ENCODE measurements at places on chromosomes 6 and 20.
A peak's percentile ranks its signal among the peaks of the same experiment; 100 is the strongest.

DNA sequence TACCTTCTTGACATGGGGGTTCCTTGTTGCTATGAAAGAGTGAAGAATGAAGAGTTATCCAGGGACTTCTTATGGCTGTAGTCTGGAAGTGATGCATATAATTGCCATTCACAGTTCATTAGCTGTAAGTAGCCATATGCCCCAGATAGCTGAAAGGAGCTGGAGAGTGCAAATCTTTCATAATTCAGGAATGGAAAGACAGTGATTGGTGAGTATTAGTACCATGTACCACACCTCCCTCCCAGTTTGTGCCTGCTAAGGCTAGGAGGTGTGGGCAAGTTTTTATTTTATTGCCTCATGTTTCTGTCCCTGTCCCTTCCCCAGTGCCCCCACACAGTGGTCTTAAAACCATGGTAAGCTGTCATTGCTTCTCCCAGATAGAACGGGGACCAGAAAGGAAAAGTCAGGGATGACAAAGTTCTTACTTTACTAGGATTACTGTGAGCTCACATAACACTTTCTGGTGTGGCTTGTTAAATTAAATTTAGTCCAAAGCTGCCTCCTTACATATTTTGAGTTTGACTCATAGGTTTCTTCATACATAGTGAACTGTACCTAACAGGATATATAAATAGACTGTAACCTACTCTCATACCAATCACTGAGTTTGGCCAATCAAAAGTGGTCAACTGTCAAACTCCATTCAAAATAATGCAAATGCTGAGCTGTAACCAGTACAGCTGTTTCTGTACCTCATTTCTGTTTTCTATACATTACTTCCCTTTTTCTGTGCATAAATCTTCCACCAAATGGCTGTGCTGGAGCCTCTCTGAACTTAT, 119.4 kb downstream of the RFPL4B start:
- DNase-seq: no peak

DNA sequence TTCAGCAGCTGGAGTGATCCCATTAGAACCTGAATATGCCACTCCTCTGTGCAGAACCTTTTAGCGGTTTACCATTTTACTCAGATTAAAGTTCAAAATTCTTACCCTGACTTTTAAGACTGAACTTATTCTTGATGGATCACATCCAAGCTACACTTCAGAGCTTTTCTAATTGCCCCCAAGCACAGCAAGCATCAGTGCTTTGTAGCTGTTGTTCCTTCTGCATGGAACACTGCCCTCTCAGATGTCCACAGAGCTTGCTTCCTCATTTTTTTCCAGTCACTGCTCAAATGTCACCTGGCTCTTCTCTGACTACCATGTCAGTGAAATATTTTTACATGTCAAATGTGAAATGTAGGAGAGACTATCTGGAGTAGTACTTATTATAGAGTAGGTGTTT, 1.6 kb upstream of the SLC35B3 start:
- no peak for DNase-seq

DNA sequence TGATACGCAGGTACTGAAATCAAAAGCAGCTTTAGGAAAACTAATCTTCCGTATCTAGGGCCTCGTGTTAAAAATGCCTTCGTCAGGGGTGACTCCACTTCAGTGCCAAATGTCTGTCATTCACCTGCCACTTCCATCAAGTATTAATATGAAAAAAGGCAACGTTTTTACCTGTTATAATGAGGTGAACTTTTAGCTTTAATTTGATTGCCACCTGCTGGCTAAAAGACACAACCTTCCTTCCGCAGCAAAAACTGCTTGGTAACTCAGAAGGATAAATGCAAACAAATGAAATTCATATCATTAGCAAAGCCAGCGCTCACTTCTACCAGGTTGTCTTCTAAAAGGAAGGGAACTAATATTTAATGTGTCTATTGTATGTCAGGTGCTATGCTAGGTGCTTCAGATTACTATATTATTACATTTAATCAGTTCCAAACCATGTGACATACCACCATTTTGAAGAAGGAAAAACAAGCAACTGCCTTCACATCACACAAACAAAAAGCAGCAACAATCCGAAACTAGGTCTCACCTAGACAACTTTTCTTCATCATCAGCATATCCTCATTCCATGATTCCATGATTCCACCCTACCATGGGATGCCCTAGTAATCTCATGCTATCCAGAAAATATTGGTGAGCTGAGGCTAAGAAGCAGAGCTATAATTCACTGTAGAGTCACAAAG, 20.6 kb upstream of the ARHGAP18 start:
- DNase-seq: no peak

GRCh38 chr6:19538096-19538495, 299.1 kb upstream of the ID4 start:
- no peak for DNase-seq

DNA sequence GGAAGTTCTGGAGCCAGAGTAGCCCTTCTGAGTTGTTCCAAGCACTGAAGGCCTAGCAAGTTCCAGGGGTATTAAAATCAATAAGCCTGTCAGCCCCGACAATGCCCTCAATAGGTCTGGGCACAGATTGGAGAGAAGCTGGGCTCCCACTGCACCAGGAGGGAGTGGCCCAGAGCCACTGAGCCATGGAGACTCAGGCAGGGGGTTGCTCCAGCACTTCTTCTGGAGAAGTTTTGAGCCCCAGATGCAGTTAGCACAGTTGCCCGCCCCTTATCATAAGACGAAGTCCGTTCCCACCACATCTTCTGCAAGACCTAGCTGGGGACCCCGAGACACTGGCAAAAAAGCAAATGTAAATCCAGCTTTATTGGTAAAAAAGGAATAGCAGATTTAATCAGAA, 13.0 kb downstream of the DEFB132 start:
- no peak for DNase-seq

GRCh38 chr6:57177545-57178265, 5.6 kb downstream of the BAG2 start:
- no peak for DNase-seq

DNA sequence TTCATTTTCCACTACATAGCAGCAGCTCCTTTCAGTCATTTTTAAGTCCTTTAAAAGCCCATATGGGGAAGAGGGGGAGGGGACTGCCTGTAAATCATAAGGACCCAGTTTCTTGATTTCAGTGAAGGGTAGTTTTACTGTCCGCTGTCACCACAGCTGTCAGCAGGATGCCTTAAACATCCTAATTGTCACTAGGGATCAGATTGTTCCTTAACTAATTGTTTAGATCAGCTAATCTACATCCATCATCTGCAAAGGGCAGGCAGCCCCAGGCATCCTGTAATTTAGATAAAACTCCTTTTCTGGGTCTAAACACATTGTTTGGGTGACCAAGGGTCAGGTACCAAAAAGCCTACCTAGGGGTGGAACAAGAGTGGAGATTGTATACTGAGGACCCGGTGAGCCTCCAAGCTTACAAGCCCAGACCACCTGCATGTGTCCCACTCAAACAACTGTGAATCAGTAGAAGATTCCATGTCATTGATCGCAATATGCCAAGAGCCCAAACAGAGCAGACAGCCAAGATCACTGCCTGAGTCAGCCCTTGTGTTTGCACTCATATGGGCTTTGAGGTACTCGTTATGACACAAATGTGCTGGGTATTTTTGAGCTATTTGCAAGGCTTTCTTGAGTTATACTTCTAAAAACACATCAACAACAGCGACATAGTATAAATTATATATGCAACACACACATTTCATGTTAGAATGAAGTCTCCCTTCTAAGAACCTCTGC, 198.7 kb upstream of the CEP162 start:
- DNase-seq: no peak

DNA sequence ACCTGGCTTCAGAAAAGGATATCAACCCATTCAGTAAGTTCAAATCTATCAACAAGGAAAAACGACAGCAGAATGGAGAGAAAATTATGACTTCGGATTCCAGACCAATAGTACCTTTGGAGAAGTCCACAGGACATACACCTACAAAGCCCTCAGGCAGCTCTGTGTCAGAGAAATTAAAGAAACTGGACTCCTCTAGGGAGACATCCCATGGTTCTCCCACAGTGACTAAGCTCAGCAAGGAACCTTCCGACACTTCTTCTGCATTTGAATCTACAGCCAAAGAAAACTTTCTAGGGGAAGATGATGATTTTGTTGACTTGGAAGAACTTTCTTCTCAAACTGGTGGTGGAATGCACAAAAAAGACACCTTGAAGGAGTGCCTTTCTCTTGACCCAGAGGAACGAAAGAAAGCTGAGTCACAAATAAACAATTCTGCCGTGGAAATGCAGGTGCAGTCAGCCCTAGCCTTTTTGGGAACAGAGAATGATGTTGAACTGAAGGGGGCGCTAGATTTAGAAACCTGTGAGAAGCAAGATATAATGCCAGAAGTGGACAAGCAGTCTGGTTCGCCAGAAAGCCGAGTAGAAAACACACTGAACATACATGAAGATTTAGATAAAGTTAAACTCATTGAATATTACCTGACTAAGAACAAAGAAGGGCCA, 67.4 kb upstream of the HINT3 start:
- no peak for DNase-seq

DNA sequence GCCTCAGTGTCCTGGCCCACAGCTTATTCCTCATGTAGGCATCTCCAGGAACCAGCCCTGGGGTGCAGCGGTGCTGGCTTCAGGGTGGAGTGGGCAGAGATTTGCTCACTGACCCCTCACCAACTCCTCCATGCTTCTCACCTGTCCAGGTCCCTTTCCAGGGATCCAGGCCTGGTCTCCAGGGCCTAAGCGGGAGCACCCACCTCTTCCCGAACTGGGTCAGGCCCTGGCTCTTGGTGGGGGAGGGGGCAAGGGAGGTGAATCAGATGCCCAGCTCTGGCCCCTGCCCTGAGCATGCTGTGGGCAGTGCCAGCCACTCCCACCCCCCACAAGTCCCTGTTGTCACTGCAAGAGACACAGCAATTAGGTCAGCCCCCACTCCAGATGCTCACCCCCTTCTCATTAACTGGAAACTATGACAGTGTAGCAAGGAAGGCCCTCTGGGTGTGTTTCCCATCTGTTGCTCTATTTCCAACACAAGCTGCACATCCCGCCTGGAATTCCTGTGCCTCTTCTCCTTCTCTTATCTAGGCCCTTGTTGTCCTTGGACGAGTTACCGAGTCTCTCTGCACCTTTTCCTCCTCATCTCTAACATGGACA, 37.0 kb downstream of the MDFI start:
- DNase-seq: no peak

DNA sequence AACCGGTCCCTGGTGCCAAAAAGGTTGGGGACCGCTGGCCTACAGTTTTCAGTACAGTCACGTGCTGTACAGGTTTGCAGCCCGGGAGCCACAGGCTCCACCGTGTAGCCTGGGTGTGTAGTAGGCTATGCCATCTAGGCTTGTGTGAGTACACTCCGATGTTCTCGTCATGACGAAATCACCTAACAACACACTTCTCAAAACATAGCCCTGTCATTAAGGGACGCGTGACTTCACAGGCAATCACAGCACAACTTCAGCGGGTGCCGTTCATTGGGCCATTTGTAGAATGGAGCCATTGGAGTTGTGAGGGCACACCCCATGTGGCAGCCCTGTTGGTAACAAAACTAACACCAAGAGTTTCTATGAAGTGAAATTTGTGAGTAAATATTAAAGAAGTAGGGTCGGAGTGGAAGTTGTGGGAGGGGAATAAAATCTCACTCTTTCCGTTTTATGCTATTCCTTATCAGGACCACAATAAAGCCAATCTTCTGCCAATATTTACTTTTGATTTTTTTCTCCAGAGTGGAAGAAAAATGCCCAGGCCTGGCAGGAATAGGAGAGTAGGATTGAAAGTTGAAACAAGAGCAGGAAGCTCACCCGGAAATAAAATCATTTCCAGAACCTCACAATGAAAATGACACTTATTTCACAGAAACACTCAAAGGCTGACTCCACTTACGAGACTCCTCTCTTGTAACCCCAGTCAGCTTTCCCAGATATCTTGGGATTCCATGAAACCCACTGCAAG, 63.7 kb upstream of the PTPN1 start:
- no peak for DNase-seq

GRCh38 chr6:69063401-69063800, 428.3 kb downstream of the ADGRB3 start:
- DNase-seq: no peak

DNA sequence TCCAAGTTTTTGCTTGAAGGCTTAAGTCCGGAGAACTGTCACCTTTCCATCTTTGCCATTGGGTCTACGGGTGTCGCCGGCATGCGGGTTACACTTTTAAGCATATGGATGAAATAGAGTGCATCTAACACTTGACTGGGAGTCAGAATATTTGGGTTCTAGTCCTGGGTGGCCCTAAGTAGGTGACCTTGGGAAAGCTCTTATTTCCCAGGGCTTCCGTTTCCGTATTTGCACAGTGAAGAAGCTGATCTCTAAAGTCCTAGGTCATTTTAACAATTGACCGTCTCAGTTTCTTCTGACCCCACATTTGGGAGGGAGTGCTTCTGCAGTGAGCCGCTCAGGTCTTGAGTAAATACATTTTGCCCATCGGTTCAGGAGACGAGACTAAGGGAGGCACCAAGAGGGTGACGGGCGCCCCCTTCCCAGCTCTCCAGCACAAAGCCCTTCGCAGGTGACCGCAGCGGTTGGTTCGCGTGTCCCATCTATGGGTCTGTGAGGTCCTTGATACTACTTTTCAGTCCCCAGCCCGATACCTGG, 651 bp upstream of the BLTP3A start:
- peak; percentile 13 for DNase-seq

GRCh38 chr6:135170849-135171248, 10.3 kb upstream of the MYB start:
- no peak for DNase-seq

DNA sequence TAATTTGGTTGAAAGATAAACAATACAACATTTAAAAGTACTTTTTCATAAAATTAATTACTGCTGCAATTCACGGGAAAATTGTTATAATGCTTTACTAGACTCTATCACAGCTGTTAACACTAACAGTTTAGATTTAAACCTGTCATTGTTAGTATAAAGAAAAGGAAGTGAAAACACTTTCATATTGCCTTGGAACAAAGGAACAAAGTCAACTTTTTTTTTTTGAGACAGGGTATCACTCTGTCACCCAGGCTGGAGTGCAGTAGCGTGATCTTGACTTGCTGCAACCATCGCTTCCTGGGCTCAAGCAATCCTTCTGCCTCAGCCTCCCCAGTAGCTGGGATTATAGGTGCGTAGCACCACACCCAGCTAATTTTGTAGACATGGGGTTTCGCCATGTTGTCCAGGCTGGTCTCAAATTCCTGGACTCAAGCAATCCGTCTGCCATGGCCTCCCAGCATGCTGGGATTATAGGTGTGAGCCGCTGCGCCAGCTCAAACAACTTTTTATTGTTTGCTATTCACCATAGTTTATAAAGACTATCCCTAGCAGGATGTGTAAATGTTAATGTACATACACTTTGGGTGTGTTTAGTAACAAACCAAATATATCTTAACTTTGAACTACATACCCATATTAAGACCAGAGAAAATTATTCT, 22.1 kb downstream of the SLC35A1 start:
- DNase-seq: no peak

- DNase-seq: no peak
These were observed 377.4 kb downstream of the CD109 start for GRCh38 chr6:74073429-74073828.

DNA sequence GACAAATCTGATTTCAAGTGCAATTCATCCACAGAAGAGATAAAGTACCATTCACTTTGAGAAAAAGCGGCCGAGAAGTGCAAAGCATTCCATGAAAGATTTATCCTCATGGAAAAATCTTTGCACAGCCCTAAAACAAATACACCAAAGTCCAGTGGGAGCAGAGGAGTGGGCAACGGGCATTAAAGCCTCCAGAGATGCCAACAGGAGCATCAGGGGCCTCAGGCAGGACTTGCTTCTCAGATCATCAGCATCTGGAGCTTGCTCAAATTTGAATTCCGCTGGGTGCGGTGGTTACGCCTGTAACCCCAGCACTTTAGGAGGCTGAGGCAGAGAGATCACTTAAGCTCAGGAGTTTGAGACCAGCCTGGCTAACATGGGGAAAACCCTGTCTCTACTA, 110.7 kb upstream of the NFATC2 start:
- DNase-seq: no peak

Data from activated gamma-delta T cell (primary cell).